ENCODE measurements at places on chromosomes 16 and 17. TPM values are rescaled to one million over a fixed set of nuclear protein-coding genes. Genes with fewer than 3 reads are reported as not detected.
A peak's percentile ranks its signal among the peaks of the same experiment; 100 is the strongest.

Gene SLC5A11
- total RNA-seq = not detected

- no peak for DNase-seq
Observed at GRCh38 chr17:51692917-51693316, 432.6 kb downstream of the UTP18 start.

DNA sequence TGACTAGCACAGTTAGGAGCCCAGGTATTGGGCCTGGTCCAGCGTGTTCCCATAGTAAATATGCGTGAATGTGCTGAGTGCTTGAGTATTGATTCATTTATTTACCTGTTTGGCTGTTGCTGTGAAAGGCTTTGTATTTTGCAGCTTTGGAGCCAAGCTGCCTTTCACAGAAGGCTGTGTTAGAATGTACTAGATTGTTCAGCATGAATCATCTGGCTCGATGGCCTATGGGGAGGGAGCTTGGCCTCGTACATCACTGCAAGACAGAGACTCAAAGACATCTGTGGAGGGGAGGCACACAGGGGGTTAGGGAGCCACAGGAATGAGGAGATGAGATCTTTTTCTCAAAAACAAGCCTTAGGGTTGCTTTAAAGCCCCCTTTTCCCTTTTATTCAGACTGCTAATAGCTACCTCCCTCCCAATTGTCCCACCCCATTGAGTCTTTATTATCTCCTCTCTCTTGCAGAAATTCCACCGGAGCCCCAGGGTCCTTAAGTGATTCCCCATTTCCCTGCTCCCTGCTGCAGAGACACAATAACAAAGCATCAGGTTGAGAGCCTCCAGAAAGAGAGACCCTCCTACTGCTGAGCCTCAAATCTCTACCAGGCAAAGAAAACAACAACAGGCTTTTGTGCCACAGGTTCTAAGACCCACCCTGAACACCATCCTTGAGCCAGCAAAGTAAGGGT, 307.2 kb downstream of the ABCC12 start:
- no peak for DNase-seq

- DNase-seq = peak; percentile 81
Observed at GRCh38 chr17:491086-492021, 138.7 kb upstream of the RPH3AL start.

Data from activated CD4-positive, alpha-beta T cell treated with anti-CD3 and anti-CD28 coated beads, Interleukin-2, amount 10 ng/mL, durations not matched to agents 24 days and 14 days (primary cell).